ENCODE measurements at places on chromosomes 5 and 9.

DNA sequence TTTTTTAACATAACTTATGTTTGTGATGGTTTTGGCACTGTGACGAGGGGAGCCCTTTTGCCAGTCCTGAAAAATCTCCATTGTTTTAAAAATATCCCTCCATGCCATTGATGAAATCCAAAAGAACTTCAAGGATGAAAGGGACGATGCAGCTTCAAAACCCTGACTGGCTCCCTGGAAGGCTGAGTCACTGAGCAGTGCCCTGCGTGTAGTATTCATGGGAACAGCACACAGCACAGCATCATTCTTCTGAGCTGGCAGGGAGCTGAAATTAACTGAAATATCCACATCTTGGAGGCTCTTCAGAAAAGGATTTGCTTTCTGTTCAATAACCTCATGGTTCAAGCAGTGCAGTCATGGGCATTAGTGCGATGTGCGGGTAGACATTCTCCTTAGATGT lies 29.7 kb downstream of the PDE4D start:
- H3K4me3 ChIP-seq: no peak overlapping the region
- no peaks in the 10 kb centered on the region for H3K36me3 ChIP-seq
- H3K27me3 ChIP-seq: peaks cover 1% of the 10 kb centered on the region
- H3K27ac ChIP-seq: no peak overlapping the region
- H3K4me1 ChIP-seq: no peaks in the 10 kb centered on the region

GRCh38 chr5:129670957-129671500 lies 76.9 kb upstream of the MINAR2 start:
- H3K36me3 ChIP-seq: no peaks in the 10 kb centered on the region
- no peak for DNase-seq
- no peaks in the 10 kb centered on the region for H3K27me3 ChIP-seq
- no peak overlapping the region for H3K4me3 ChIP-seq
- no peak overlapping the region for H3K27ac ChIP-seq
- no peaks in the 10 kb centered on the region for H3K4me1 ChIP-seq

- H3K4me1 ChIP-seq: peaks cover 53% of the 10 kb centered on the region
- H3K27me3 ChIP-seq: no peaks in the 10 kb centered on the region
- no peak for DNase-seq
- H3K36me3 ChIP-seq: no peaks in the 10 kb centered on the region
These were observed 85.2 kb downstream of the CAMK4 start for GRCh38 chr5:111309384-111309783.

DNA sequence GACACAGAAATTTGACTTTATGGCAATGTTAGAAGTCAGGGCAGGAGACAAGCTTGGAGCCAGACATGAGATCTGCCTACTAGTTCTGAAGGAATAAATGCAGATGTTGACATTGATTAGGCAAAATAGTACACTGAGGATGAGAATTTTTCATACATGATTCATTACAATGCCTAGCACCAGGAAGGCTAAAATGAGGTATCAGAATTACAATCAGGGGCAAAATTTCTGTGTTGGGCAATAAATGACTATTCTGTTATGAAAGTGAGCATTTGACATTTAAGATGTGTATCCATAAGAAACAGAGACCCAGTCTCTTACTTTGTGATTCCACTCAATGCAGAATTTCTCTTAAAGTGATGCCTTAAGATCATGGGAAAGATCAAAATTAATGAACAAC lies 92.4 kb upstream of the CDH10 start:
- H3K27me3 ChIP-seq: no peaks in the 10 kb centered on the region
- H3K36me3 ChIP-seq: no peaks in the 10 kb centered on the region
- no peak for DNase-seq

- H3K27me3 ChIP-seq: peaks cover 15% of the 10 kb centered on the region
- H3K4me1 ChIP-seq: peaks cover 65% of the 10 kb centered on the region
- H3K27ac ChIP-seq: no peak overlapping the region
- DNase-seq: no peak
These were observed 22.0 kb upstream of the ADRB2 start for GRCh38 chr5:148804393-148804792.

- no peak for DNase-seq
- no peak overlapping the region for H3K27ac ChIP-seq
- no peaks in the 10 kb centered on the region for H3K4me1 ChIP-seq
These were observed 200.1 kb upstream of the DAB2 start for GRCh38 chr5:39624890-39625289.

DNA sequence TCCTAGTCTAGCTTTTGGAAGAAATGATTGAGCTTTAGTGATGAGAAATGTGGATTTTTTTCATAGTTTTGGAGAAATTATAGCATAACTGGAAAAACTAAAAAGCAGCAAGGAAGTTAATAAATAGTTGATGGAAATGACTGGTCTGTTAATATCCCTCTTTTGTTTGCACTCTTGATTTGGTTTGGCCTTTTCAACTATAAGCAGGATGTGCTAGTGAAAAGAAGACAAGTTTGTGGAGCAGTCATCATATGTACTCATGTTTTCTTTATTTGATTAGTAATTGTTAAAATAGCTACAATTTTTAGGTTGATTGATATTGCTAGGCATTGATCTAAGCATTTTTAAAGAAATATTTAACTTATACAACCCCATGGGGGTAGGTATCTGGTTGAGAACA lies 374.7 kb downstream of the TAF11L14 start:
- no peak overlapping the region for H3K4me3 ChIP-seq
- no peak for DNase-seq
- H3K36me3 ChIP-seq: no peaks in the 10 kb centered on the region
- no peak overlapping the region for H3K27ac ChIP-seq
